Activated gamma-delta T cell treated with anti-CD3 and anti-CD28 coated beads, Interleukin-2, amount 50 U/mL, for 16 hours (primary cell): ENCODE measurements at places on chromosomes 2 and 18.

GRCh38 chr2:101803128-101803527 is 105.6 kb downstream of the MAP4K4 start:
- no peak for DNase-seq

GRCh38 chr2:200860092-200860795 is 4.2 kb downstream of the CLK1 start:
- DNase-seq = no peak

DNA sequence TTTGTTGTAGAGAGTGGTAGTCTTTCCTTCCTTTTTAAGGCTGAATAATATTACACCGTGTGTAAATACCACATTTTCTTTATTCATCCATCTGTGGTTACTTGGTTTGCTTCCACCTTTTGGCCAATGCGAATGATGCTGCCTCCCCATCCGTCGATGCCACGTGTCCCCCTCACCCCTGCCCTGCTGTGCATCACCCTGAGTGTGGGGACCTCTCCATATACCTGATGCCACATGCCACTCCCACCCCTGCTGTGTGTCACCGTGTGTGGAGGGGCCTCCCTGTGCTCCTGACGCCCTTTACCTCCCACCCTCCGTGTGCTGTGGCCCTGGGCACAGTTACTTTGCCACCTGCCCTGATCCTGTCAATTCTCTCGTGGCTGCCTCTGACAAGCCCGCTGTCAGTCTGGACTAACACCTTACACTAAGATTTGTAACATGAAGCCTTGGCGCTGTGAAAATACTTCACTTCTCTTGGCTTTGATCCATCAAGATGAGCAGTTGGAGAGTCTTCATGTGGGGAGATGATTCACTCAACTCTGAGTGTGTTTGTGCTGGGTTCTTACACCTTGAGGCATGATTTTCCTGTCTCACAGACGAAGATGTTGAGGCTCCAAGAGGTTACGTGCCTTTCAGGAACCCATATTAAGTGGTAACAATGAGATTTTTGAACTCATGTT is 234.0 kb downstream of the ZNF407 start:
- DNase-seq = no peak

- no peak for DNase-seq
Observed at GRCh38 chr2:52844701-52845423, 922.7 kb upstream of the CHAC2 start.

DNA sequence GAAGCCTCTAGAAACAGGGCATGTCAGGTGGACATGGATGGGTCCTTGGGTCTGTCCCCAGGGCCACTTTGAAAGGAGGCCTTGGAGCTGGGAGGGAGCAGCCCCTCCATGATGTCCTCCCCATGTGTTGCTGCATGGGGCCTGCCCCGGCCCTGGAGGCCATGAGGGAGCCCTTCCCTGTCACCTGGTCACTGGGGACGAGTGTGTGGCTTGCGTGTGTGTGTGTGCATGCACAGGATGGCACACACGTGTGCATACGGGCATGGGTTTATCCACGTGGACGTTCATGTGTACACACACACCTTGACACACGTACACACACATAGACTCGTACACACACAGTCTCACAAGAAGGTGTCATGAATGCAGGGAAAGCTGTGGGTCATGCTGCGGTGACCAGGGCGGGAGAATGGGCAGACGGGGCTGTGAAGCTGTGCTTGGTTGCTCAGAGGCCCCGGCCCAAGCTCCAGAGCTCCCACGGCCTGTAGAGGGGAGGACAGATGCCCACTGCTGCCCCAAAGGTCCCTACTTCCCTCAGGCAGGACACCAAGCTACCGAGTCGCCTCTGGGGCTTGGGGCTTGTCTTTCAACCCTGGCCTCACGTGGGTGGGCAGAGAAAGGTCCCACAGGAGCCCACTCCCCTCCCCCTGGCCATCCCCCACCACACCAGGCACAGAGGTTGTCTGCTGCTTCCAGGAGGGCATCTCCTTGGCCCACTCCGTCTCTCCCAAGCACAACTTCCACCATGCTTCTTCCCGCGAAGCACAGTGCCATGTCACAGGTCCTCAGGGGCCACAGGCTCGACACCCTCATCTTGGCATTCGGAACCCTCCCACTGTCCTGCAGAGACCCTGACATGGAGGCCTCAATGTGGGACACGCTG is 42.3 kb upstream of the GPC1 start:
- no peak for DNase-seq

DNA sequence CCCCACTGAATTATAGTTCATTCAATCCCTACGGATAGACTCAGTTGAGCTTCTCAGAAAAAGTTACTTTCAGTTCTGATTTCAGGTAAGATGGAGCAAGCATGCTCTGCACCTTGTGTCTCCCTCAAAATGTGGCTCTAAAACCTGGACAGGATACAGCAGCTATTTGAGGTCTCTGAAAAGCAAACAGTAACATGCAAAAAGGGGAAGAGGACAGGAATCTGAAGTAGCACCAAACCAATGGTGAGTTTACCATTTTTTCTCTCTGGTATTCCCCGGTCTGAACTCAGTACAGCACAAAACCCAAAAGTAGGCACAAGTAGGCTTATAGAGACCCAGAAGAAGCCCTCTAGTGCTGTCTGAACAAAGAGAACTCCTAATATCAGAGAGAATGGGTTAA is 34.1 kb downstream of the LANCL1 start:
- DNase-seq = no peak

GRCh38 chr2:177550264-177551200 is 158.0 kb downstream of the AGPS start:
- DNase-seq = no peak
